Islet precursor cell (in vitro differentiated cells): ENCODE measurements at places on chromosomes 11 and 22.
A peak's percentile ranks its signal among the peaks of the same experiment; 100 is the strongest.

DNA sequence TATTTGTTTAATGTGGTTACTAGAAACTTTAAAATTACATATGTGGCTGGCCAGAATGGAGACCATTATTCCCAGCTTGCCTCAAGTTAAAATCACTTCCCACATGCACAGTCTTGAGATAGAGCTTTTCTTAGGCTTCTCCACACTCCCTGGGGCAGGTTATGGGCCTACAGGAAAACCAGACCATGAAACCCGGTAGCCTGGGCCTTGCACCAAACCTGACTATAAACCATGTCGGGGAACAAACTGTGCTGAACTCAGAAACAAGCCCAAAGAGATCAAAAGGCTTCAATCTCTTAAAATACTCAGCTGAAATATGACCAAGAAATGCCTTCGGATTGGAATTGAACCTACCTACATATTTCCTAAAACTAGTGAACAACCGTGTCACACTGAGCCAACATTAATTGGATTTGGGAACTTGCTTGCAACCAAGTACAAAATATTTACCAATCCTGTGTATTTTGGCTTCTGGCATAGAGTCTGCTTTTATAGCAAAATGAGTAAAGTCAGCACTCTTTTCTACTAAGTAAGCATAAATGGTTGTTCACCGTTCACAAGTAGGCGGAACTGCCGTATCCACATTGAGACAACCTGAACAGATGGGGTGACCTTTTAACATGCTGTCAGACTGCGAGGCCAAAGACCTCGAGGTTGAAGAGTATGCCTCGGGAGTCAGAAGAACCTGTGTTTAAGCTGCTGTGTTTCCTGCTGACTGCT is 199.5 kb downstream of the FAM76B start:
- DNase-seq: no peak

GRCh38 chr11:56910785-56911184 is 77.9 kb upstream of the OR5AK2 start:
- DNase-seq: no peak

DNA sequence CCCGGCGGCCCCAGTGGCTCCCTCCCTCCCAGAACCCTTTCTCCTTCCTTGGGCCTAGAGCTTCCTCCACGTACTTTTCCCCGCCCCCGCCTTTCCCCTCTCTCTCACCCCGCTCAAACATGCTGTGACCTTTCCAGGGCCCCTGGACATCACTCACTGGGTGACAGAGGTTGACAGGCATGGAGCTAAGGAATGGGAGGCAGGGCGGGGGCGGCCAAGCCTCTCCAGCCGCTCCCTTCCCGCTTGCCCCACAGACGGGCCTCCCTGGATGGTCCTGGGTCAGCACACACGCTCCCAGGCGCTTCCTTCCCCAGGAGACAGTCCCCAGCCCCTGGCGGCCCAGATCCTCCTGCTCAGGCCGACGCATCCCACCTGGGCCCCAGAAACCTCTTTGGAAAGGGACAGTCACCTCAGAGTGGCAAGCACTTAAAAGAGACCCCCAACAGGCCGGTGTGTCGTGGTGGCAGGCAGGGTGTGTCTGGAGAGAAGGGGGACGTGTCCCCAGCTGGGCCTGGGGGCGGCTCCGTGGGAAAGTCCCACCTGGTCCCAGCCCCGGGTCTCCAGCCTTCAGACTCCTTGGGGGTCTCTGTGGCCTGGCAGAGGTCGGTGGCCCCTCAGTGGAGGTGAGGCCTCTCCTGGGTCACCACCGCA is 8.8 kb downstream of the H19 start:
- DNase-seq: peak; percentile 40

DNA sequence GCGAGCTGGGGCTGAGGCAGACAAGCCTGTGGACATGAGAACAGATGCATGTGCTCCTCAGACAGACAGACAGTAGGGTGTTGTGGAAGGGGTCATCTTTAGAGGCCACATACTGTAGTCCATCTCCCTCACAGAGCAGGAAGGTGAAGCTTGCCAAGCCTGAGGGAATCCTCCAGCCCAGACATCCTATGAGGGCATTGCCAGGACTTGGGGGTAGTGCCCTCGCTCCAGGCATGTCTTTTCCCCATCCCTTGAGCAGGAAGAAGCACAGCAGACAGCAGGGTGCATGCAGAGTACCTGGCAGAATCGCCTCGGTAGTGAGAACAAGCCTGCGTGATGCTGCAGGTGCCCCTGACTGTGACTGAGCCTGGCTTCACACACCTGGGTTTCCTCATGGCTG is 66.5 kb upstream of the CLDN5 start:
- no peak for DNase-seq

DNA sequence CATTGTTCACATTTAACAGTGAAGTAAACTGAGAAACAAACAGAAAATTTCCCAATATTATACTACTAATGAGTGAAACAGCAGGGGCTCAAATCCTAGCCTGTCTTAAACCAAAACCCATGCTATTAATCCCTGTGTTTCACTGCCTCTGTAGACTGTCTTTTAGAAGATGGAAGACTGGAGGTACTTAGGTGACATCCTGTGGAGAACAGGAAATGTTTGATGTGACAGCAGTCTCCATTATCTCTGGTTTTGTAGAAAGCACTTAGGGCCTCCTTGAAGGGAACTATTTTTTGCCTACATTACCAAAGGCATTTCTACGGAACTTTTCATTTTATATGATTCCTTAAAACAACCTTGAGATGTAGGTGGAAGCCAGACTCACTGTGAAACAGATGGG is 288.1 kb upstream of the SORL1-AS1 start:
- no peak for DNase-seq

GRCh38 chr11:115739146-115739545 is 234.9 kb upstream of the CADM1 start:
- DNase-seq: no peak

DNA sequence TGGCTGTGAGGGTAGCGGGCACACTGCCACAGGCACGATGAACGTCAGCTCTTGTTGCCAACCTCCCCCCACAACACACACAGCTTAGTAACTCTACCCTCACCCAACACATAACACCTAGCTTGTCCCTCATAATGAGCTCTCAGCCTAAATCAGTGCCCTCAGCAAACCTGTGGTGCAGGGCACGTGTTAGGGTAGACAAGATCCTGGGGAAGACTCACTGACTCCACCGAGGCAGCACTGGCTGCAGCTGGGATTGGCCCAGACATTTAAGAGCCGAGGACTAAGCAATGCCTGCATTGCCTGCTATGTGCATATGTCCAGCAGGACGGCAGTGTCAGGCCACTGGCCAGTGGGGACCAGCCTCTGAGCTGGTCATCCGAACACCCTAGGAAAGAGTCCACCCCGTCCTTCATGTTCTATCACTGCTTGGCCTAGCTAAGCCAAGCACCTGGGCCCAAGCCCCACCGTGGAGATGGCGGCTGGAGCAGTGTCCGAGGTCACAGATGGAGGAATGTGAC is 32.9 kb upstream of the TRIM29 start:
- peak; percentile 42 for DNase-seq

DNA sequence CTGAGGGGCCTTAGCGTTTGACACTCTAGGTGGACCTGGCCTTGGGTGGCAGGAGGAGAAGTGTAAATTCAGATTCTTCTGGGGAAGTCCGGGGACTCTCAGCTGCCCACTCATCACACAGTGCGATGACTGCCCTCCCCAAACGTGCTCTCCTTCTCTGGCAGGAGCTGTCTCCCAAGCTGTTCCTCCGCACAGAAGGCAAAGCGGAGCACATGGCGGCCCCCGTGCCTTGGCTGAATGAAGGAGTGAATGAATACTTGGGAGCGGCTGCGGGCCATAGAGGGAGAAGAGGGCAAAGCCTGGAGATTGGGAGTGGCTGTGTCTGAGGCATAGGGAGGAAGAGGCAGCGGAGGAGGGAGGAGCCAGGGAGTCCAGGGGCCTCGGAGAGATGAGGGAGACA is 6.9 kb upstream of the NAA40 start:
- DNase-seq: no peak

DNA sequence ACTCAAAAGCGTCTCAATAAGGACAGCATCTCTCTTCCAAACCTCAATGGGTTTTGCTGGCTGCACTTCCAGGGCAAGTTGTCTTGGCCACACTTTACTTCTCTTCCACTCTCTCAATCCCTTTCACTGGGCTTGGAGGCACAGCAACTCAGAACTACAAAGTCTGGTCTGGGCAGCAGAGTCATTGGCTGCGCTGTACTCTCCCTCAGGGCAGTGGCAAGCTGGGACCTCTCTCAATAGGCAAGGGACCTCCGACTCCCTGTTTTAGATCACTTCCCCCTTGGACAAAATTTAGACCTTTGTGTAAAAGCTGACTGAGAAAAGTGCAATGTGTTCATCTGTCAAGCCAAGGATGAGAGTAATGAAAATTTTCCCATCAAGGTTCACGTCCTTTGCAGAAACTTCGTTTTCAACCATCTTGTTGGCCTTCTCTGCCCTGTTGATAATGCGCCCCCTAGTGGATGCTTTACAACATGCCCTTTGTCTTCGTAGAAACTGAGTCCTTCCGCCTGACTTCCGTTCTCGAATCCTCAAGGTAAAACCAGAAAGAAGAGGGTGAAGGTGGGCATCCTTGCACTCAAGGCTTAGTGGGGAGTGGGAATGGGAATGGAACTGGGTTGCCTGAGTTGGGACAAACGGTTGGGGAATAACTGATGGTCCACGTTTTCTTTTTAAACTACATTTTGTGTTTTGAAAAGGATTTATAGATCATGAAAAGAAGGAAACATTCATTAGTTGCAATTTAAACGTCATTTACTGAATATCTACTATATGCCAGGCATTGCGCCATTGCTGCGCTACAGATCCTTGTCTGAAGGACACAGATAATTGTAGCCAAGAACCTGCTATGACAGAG is 99.1 kb downstream of the CD44 start:
- peak; percentile 66 for DNase-seq

GRCh38 chr22:37132773-37133172 is 16.9 kb downstream of the IL2RB start:
- DNase-seq: no peak

DNA sequence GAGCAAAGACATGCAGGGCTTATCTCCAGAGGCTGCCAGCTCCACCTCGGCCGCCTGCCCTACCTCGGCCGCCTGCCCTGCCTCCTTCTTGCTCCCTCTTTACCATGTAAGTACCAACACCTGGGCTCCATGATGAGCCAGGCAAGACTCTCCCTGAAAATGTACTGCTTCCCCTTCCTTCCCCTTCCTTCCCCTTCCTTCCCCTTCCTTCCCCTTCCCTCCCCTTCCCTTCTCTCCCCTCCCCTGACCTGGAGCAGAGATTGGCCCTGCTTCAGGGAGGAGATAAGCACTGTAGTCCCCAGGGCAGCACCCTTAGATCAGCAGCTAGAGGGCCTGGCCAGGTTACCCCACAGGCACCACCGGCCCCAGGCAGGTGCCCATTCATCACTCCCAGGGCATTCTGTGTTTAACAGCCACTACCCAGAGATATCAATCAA is 25.4 kb upstream of the ADORA2A start:
- peak; percentile 41 for DNase-seq

GRCh38 chr22:19146215-19146968 is 1.9 kb upstream of the ESS2 start:
- no peak for DNase-seq

DNA sequence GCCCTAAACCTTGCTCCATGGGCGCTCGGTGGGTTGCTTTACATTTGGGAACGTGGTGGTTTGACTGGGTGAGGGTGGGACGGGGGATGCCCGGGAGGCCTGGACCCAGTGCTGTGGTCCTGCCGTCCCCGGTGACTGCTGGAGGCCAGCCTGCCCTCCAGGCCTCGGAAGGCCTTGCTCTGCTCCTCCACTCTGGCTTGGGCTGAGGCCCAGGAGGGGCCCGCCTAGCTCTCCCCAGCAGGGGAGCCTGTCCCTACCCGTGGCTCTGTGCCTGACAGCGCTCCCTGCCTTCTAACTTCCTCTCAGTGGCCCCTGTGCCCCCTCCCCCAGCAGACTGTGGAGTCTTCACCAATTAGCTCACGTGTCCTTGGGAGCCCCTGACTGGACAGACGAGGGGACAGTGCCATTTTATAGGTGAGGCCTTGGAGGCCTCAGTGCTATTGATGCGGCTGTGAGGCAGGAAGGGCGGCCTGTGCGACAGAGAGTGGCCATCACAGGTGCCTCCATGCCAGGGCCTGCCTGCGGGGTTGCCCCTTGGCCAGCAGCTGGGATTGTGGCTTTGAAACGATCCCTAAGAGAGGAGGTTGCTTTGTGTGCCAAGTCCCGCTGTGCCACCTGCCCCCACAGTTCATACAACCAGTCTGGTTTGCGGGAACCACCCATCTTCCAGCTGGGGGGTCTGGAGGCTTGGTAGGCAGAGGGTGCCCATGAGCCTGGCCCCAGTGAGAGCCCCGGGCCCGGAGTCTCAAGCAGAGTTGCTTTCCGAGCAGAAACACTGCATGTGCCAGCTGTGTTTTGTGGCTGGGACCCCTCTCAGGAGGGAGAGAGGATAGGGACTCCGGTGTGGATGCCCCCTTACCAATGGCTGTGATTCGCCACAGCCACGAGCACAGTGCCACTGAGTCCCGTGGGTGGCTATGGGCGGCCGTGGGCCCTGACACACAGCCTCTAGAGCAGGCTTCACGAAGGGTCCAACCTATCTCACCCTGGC is 17.7 kb downstream of the TPCN2 start:
- DNase-seq: no peak

DNA sequence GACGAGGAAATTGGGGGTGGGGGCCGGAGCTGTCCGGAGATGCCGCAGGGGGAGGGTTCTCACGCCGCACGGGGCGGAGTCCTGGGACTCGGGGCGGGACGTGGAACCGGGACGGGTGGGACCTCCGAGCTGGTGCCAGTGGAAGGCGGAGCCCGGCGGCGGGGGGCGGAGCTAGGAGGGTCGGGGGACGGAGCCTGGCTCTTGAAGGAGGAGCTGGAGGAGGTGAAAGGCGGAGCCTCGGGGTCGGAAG is 271 bp downstream of the FKBP2 start:
- peak; percentile 100 for DNase-seq

- DNase-seq: no peak
Observed at GRCh38 chr22:46280063-46280817, 12.4 kb downstream of the TTC38 start.

DNA sequence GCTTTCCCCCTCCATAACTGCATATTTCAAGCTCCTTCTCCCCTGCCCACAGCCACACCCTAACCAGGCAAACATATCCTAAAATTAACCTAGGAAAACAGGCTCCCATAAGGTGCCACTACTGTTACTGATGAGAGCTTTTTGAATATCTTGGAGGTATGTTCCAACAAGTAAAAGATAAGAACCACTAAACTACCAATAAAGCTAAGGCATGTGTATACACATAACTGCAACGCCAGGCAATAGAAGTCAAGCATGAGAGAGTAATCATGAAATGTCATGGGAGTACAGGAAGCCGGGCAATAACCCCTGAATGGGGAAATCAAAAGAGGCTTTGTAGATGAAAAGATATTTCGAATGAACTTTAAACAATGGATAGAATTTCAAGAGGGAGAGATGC is 9.3 kb downstream of the MMP13 start:
- no peak for DNase-seq

- DNase-seq: peak; percentile 40
Observed at GRCh38 chr11:3197044-3197695, 21.4 kb downstream of the MRGPRG start.

DNA sequence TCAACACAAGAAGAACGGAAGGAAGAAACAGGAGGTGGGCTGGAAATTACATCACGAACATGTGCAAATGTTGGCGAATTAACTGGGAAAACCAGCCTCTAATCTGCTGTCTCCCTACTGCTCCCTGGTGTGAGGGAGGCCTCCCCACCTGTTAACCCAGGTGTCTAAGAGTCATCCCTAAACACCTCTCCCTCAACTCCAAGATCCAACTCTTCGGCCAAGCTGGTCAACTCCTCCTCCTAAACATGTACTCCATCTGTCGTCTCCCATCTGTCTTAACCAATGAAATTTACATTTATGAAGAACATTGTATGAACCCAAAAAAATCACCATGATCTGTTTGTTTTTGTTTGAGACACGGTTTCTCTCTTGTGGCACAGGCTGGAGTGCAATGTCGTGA is 154.2 kb downstream of the LARGE1 start:
- DNase-seq: peak; percentile 4

GRCh38 chr11:44591557-44591956 is 26.1 kb downstream of the CD82 start:
- no peak for DNase-seq
